ENCODE measurements at places on chromosomes 4 and X. TPM values are rescaled to one million over a fixed set of nuclear protein-coding genes. Genes with fewer than 3 reads are reported as not detected.

GRCh38 chr4:68954126-68954525 is 2.5 kb upstream of the UGT2A3 start:
- no peak for DNase-seq

The FAT4 gene
- total RNA-seq = not detected

DNA sequence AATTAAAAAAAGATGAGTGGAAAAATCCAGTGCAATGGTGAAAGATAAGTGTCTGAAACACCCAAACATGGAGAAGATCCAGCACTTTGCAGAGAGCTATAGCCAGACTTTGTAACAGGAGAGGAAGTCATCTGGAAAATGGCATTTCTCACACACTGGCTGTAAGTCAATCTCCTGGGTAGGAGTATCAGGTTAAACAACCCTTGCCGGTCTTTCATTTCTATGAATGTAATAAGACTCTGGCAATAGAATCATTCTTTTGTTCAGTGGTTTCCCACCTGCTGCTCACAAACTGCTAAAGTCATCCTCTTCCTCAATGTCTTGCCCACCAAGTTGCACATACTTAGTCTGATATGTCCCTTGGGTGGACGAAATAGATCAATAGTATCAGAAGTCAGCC is 94.0 kb upstream of the ATP8A1 start:
- DNase-seq = no peak

The GAGE12J gene
- not detected for total RNA-seq

The SMAD1 gene
- 12.0 TPM for total RNA-seq

DNA sequence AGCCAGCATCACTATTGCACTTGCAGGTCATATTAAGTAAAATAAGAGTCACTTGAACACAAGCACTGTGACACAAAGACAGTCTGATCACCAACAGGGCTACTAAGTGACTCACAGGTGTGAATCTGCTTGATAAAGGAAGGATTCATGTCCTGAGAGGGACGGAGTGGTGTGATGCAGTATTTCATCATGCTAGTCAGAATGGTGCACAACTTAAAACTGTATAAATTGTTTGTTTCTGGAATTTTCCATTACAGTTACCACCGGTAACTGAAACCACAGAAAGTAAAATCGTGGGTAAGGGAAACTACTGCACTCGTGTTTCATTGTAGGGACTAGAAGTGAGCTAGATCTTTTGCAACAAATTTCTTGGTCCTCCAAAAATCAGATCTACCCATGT is 109.7 kb downstream of the ELOVL6 start:
- DNase-seq = peak; percentile 41

The TMEM156 gene
- 19.5 TPM for total RNA-seq

DNA sequence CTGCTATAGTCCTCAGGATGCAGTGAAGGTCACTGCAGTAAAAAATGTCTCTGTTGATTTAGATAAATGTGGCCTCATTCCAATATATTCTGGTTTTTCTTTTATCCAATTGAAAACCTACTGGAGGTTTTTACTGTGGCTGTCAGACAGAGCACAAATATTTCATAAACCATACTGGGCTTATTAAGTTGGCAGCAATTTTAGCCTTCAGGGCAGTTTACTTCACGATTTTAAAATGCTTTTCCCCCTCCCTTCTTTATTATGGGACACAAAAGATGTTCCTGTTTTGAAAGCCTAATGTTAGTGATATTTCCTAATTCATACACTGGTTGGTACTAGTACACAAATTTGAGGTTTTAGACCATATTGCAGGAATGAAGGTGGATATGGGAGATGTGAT is 939.4 kb downstream of the C4orf33 start:
- no peak for DNase-seq

GRCh38 chrX:22389556-22390179 is 117.0 kb downstream of the CBLL2 start:
- DNase-seq = no peak

DNA sequence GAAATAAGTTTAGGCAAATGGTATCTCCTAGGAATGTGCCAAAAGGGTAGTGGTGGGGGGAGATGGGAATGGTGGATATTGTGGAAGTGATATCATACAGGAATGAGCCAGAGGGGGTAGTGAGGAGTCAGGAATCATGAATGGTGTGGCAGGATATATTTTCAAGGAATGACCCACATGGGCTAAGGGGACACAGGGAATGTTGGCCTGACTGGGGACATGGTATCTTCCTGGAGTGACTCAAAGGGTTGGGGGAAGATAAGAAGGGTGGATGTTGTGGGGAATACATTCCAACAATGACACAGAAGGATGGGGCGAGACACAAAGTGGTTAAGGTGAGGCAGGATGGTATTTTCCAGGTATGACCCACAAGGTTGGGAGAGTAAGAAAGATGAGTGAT is 60.6 kb downstream of the MAOA start:
- DNase-seq = no peak

GRCh38 chr4:89534356-89534755 is 226.8 kb upstream of the GPRIN3 start:
- DNase-seq = no peak

DNA sequence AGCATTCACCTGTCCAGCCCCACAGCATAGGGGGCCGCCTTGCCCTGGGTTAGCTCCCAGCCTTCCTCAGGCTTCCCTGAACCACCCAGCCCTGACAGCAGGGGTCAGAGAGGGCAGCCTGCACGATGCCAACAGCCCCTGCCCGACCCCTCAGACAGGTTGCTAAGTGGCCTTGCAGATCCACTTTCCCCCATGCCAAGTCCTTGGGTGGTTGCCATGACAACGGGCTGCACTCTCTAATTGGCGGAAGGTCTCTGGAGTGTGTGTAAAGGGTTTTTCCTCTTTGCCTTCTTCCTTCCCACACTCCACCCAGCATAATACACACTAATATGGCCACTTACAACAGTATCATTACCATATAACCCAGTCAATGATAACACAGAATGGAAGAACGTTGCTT is 99.6 kb upstream of the AFAP1 start:
- no peak for DNase-seq

The AR gene
- not detected for total RNA-seq

The MAGT1 gene
- 51.4 TPM for total RNA-seq

GRCh38 chrX:53681661-53682060 is 4.9 kb downstream of the HUWE1 start:
- DNase-seq = peak; percentile 6

- no peak for DNase-seq
These were observed 81.5 kb upstream of the PSAPL1 start for GRCh38 chr4:7516096-7516772.

DNA sequence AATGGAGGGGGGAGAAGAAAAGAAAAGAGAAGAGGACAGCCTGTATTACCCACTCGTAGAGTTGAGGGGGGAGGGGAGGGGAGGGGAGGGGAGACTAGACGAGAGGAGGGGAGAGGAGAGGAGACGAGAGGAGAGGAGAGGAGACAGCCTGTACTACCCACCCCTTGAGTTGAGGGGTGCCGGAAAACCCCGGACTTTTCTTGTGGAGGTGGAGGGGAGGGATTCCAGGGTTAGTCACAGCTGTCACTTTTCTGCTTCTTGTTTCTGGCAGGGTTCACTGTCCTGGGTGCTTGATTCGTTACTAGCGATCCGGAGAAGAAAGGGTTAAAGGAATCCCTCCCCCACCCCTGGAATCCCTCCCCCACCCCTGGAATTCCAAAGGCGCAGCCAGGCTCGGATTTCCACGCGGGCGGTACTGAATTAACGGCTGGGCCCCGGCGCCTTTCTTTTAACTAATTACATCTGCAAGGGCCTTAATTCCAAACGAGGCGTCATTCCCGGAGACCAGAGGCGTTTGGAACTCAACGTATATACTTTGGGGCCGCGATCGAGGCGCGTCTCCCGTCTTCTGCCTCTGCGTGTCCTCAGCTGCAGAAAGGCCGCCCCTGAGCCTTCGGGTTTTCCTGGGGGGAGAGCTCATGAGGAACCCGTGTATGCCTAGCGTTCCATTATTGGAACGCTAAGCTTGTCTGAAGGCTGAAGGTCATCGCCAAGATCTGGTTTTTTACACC is 20.1 kb upstream of the CSF2RA start:
- DNase-seq = peak; percentile 23

The CT55 gene
- not detected for total RNA-seq

DNA sequence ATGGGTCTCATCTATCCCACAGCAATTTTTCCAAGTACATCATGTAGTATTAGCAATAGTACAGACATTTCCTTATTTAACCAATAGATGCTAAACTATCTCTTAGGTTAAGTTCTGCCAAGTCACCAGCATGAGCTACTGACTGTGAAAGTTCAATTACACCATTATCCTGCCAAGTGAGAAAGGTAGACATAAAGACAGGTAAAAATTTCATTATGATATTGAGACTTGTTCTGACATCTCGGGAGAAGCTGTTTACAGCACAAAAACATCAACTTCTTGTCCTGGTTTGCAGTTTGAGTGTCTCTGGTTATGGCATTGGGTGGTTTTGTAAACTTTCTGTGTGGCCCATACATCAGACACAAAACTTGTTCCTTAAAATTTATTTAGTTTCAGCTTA is 622.4 kb upstream of the PCDH10 start:
- DNase-seq = no peak

- DNase-seq = peak; percentile 8
These were observed 886 bp upstream of the WWC2 start for GRCh38 chr4:183098019-183098722.

- DNase-seq = no peak
These were observed 251.5 kb downstream of the MID1IP1 start for GRCh38 chrX:39052751-39053150.

DNA sequence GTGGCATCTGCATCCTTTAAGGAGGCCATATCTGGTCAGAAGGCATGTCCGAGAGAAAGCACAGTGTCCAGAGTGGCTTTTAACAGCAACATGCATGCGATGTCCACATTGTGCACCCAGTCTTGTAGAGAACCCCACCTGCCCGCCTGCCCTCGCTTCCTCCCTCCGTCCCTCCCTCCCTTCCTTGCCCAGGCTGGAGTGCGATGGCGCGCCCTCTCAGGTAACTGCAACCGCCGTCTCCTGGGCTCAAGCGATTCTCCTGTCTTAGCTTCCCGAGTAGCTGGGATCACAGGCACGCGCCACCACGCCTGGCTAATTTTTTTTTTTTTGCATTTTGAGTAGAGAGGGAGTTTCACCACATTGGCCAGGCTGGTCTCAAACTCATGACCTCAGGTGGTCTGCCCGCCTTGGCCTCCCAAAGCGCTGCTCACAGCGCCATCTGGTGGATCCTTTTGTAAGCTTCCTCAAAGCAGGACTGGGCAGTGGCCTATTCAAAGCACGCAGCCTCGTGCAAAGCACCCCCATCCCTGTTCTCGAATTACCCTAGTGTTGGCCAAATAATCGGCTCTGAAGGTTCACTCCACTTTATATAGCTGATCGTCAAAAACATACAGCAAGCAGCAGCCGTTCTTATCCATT is 15.0 kb downstream of the BRCC3 start:
- peak; percentile 39 for DNase-seq

The FGG gene
- total RNA-seq = not detected
